ENCODE measurements at places on chromosomes 2 and 18.

DNA sequence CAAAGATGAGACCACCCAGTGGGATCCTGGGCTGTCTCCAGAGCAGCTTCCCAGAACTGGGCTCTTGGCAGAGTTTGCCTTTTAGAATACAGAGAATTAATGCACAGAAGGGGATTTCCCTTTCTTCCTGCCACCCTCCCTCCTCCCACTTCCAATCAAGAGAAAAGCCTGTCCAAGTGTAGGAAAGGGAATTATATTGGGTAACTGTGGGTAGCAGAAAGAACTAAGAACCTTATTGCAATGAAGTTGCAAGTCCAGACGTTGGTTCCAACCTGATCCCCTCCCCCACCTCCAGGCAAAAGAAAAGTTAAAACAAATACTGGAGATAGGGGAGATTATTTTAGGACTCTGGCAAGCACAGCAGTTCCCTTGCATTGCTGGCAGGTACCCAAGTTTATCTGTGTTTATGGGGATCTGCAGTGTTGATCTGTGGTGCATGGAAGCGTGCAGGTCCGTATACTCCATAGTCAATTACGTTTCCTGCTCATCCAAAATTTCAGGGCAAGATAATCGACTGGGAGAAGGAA is 114.3 kb downstream of the PRKCE start:
- no peak for DNase-seq

DNA sequence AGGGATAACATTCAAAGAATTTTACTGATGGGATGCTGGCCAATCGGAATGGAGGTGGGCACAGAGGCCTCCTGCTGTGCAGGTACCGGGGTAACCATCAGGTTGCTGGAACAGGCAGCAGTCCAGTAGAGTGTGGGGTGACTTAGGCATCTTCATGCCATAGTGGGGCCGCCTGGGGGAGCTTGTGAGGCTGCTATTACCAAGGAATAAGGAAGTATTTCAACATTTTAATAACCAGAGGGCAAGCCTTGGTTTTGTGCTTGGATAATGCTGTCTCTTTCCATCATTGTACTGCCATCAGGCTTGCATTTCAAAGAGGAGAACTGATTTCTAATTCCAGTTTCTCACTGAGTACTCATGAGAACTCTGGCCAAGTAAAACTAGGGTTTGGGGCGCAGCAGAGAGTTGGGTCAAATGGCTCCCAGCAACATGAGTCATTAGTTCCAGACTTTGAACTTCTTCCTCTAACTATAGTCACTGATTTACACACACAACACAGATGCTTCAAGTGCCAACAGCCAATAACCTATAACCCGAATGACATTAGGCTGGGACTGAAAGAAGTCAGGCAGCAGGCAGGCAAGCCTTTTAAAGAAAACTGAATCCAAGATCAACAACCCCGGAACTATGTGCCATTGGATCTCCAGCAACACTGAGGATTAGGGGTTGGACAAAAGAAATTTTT is 56.1 kb upstream of the FHL2 start:
- no peak for DNase-seq

DNA sequence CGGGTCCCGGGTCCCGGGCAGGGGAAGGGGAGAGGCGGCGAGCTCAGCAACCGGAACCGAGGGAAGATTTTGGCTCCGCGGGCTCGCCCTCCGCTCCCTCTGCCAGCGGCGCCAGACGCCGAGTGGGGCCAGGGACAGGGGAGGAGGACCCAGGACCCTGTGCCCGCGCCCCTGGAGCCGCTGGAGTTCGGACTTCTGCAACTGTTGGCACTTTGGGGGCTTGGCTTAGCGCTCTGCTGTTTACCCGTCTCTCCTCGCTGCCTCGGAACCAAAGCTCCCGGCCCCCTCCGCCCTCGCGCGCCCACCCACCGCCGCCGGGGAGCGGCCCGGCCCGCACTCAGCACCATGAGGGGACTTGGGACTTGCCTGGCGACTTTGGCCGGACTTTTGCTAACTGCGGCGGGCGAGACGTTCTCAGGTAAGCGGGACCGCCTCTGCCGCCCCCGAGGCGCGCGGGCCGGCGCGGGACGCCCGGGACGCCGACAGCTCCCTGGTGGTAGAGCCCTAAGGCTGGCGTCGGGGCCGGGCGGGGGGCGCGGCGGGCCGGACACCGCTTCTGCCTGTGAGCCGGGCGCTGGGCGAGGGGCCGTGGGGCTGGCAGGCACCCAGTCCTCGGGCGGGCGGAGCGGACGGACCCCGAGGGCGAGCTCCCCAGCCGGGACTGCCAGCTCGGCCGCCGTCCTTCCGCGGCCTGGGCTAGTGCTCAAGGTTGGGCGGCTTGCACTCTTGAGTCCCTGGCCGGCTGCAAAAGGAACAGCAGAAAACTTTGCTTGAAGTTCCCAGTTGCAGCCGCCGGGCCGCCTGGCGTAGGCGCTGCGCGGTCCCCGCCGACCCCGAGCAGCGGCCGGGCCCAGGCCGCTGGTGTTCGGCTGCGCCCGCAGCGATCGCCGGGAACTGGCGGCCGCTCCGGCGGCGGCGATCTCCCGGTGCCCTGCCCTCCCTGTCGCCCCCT is 634 bp downstream of the PTPRM start:
- DNase-seq = peak; percentile 6

- DNase-seq = no peak
Observed at GRCh38 chr2:197453914-197454398, 604 bp downstream of the COQ10B start.

DNA sequence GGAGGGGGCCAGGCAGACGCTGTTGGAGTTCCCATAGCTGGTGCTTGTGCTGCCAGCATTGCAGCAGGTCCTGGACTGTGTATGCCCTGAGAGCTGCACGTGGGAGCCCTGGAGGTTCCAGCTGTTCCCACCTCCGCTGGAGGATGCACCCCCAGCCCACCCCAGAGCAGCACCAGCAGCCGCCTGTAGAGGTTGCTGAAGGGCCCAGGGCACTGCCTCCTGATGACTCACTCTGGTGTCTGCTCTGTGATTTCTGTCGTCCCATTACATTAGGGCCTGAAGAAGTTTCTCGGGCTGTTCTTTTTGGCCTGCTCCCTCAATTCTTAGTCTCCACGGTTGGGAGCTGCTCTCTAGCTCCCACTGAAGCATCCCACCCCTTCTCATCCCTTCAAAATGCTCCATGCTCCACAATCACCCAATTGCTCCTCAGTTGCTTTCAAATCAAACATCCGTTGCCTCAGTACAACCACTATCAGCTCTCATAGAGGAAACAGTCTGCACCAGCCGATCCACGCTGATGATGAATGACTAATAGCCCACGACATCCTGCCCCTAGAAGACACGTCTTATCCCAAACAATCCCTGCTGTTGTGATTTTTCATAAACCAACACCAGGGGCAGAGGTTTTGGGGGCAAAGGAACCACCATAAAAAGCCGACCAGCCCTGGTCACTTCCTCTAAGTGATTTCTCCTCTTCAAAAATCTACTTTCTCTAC is 65.2 kb upstream of the RNF152 start:
- no peak for DNase-seq

GRCh38 chr2:102764083-102764482 is 2.3 kb downstream of the TMEM182 start:
- no peak for DNase-seq

DNA sequence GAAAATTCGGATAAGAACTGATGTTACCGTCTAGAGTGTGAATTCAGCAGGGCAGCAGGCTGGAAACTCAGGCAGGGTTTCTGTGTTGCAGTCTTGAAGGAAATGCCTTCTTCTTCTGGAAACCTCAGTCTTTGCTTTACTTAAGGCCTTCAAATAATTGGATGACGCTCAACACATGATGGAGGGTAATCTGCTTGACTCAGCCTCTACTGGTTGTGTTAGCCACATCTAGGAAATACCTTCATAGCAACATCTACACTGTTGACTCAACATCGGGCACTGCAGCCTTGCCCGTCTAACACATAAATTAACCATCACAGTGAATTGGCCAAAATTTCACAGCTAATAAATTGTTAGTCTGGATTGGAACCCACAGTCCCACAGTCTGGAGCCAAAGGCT is 37.2 kb downstream of the YPEL5 start:
- DNase-seq = no peak

DNA sequence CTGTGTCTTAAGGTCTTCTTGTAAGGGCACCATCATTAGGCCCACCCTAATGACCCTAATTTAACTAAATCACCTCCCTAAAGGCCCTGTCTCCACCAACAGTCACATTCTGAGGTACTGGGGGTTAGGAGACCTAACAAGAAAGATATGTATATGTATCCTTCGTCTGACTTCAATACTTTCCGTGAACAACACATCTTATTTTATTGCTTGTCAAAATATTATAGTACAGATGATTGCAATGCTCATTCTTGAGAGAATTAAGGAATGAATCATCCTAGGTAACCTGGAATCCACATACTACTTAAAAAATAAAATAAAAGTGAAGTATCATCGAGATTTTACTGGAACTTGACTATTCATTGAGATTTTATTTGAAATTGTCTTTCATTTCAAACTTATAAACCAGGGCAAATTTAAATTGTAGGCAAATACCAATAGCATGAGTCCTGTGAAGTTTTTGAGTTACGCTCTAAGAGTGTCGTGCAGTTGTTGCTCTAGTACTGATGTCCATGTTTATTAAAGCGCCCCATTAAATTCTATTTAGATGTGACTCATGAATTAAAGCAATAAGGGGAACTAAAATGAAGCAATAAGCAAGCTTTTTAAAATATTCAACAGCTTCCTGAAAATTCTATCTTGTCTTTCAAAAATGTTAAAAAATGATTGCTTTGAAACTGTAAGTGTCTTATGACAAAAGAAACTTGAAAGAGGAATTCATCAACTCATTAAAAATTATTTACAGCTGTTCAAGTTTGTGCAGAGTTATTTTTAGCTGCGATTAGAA is 40.0 kb downstream of the CCDC102B start:
- no peak for DNase-seq
